Peyer's patch (tissue), 4 donors: ENCODE measurements at places on chromosomes 2 and 18. TPM values are rescaled to one million over a fixed set of nuclear protein-coding genes. Genes with fewer than 3 reads are reported as not detected.
A peak's percentile ranks its signal among the peaks of the same experiment; 100 is the strongest.

DNA sequence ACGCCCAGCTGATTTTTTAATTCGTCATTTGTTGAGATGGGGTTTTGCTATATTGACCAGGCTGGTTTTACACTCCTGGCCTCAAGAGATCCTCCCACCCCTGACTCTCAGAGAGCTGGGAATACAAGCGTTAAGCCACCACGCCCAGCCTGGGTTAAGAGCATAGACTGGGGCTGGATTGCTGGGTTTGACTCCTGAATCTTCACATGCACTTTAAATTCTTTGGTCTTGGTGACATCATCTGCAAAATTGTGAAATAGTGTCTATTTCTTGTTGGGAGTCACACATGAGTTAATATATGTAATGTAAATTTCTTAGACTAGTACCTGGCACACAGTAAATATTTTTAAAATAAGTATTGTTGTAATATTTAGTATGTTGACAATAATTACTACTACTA, 257.4 kb downstream of the DOK6 start:
- DNase-seq = no peak
- H3K4me1 ChIP-seq = no peaks in the 10 kb centered on the region
- H3K4me3 ChIP-seq = no peak overlapping the region
- H3K27me3 ChIP-seq = no peaks in the 10 kb centered on the region

DNA sequence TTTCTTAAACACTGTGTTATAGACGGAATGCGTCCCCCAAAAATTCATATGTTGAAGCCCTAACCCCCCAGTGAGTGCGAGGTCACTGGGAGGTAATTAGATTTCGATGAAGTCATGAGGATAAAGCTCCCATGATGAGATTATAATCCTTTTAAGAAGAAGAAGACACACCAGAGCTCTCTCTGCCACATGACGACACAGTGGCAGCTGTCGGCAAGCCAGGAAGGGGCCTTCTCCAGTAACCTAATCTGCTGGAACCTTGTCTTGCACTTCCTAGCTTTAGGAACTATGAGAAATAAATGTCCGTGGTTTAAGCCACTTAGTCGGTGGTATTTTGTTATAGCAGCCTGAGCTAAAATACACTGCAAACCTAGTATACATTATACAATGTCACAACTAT, 12.3 kb downstream of the TMEM237 start:
- peaks cover 8% of the 10 kb centered on the region for H3K36me3 ChIP-seq
- no peaks in the 10 kb centered on the region for H3K27me3 ChIP-seq
- no peak overlapping the region for H3K4me3 ChIP-seq
- DNase-seq = no peak
- no peaks in the 10 kb centered on the region for H3K4me1 ChIP-seq
- no peak overlapping the region for H3K27ac ChIP-seq

- DNase-seq = no peak
- H3K4me1 ChIP-seq = no peaks in the 10 kb centered on the region
- no peaks in the 10 kb centered on the region for H3K27me3 ChIP-seq
- H3K4me3 ChIP-seq = no peak overlapping the region
Observed at GRCh38 chr2:23681356-23682140, 245.4 kb downstream of the ATAD2B start.

DNA sequence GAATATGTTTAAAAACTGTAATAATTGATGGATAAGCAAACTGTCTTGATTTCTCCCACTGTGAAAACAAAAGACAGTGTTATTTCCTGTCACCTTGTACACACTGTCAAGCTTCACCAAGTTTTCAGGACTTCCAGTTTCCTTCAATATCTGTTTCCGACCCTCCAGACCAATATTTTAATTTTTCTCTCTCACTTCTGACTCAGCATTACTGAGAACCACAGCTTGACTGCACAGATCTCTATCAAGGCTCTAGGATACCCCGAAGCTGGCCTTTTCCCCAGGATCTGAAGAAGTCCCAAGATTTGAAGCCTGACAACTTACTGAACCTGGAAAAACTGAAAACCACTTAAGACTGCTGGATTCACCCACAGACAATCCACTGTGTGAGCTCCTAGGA, 13.2 kb upstream of the SULT1C3 start:
- no peak overlapping the region for H3K27ac ChIP-seq
- H3K4me1 ChIP-seq = no peaks in the 10 kb centered on the region
- no peak for DNase-seq
- no peaks in the 10 kb centered on the region for H3K27me3 ChIP-seq

DNA sequence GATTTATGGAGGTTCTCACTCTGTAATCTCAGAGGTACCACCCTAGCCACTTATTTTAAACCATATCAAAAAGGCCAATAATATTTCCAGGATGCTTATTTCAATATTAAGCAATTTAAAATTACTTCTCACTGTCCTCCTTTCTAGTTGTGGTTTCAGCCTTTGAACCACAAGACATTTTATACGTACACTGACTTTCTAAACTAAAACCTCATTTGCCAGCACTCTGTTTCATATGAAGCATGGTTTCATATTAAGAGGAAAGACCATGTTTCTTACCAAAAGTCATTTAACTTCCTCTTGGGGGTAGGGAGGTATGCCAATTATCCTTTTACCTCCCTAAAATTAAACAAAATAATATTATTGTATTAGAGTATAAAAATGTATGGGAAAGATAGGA, 399.8 kb downstream of the CDH7 start:
- no peaks in the 10 kb centered on the region for H3K36me3 ChIP-seq
- no peak overlapping the region for H3K27ac ChIP-seq
- DNase-seq = no peak
- no peak overlapping the region for H3K4me3 ChIP-seq
- no peaks in the 10 kb centered on the region for H3K4me1 ChIP-seq

DNA sequence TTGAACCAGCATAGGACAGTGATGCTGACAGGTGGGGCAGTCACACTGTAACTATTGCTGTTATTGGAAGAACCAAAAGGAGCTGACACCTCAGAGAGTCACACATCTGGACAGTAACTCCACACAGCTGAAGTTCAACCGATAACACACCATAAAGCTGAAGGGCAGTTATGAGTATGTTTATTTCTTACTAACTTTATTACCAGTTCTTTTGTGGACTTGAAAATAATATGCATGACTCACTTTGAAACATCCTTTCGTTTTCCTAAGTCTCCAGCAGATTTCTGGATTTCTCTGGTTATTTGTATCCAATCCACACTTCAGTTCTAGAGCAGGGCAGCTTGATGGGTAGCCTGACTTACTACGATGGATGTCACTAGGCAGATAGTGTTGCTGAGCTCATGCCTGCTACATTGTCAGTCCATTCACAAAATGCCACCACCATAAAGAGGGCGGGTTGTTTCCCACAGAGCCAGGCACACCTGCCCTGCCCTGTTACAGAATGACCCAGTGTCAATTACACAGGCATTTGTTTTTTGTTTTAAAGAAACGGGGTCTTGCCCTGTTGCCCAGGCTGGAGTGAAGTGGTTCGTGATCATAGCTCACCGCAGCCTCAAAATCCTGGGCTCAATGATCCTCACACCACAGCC, 8.4 kb upstream of the AGBL5 start:
- H3K27ac ChIP-seq = no peak overlapping the region
- peak; percentile 31 for DNase-seq
- H3K4me1 ChIP-seq = no peaks in the 10 kb centered on the region
- H3K27me3 ChIP-seq = no peaks in the 10 kb centered on the region
- H3K36me3 ChIP-seq = no peaks in the 10 kb centered on the region

DNA sequence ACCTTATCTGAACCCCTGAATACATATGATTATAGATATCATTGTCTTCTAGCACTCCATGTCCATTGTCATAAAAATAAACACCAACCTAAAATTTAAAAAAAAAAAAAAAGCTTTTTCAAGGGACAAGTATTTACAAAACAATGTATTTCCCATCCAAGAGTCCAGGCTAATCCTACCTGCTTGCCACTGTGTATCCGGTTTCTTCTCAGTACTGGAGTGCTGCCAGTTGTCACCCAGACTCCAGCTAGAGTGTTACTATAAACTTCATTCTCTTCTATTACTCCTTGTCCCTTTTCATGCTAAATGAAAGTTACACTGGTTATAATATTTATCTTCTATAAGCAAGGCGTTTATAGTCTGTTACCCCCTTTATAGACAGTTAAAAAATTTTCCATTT, 35.8 kb downstream of the MSH6 start:
- no peaks in the 10 kb centered on the region for H3K4me1 ChIP-seq
- DNase-seq = no peak
- no peaks in the 10 kb centered on the region for H3K27me3 ChIP-seq

- DNase-seq = no peak
- H3K36me3 ChIP-seq = no peaks in the 10 kb centered on the region
- H3K4me1 ChIP-seq = no peaks in the 10 kb centered on the region
- H3K27me3 ChIP-seq = no peaks in the 10 kb centered on the region
- no peak overlapping the region for H3K27ac ChIP-seq
- no peak overlapping the region for H3K4me3 ChIP-seq
Observed at GRCh38 chr18:33010149-33010548, 237.3 kb upstream of the KLHL14 start.

DNA sequence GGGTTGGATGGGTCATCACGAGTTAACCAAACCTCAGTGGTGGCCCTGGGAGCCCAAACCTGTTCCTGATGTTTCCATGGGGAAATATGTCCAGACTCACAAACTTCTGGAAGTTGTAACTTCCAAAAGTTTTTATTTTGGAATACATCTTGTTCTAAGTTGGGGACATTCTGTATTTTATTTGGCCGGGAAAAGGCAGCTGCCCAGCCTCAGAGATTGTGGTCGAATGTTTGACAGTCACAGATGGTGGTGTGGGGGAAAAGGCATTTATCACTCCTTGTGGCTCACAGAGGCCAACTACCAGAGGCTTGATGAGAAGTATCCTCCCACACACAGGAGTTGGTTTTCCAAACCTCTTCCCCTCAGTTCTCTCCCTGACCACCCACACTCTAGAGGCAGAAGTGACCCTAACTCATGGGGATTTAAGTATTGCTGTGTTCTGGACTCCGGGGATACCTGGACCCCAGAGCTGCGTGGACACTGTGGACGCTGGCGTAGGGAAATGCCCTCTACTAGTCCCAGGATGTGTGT, 124.7 kb upstream of the PPP1CB start:
- no peak for DNase-seq
- no peak overlapping the region for H3K4me3 ChIP-seq
- H3K4me1 ChIP-seq = peaks cover 5% of the 10 kb centered on the region

GRCh38 chr2:126649101-126649500, 6.9 kb upstream of the GYPC start:
- no peaks in the 10 kb centered on the region for H3K36me3 ChIP-seq
- H3K27ac ChIP-seq = no peak overlapping the region
- no peak overlapping the region for H3K4me3 ChIP-seq
- no peak for DNase-seq
- no peaks in the 10 kb centered on the region for H3K4me1 ChIP-seq

DNA sequence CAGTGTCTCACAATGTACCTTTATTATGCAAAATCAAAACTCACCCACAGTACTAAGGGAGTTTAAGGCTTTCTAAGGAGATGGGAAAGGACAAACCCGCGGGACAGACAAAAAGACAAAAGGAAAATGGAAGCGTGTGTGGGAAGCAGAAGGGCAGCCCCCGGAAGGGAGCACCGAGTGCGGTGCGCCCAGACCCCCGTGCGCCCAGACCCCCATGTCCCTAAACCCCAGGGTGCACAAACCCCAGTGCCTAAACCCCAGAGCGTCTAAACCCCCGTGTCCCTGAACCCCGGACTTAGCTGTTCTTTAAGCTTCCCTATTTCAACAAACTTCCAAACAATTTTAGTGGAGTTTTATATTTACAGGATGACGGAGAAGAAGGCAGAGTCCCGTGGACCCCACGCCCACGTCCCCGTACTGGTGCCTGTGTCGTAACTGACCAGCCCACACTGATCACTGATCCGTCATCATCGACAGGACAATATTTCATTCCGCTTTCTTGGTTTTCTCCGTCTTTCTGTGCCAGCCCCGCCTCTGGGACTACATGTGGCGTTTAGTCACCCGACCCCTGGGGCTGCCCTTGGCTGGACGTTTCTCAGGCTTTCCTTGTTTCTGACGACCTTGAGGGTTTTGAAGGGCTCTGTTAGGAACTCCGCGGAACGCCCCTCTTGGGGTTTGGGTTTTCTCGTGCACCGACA, 76.9 kb downstream of the RTP5 start:
- no peaks in the 10 kb centered on the region for H3K36me3 ChIP-seq
- no peak overlapping the region for H3K4me3 ChIP-seq
- H3K4me1 ChIP-seq = peaks cover 8% of the 10 kb centered on the region

DNA sequence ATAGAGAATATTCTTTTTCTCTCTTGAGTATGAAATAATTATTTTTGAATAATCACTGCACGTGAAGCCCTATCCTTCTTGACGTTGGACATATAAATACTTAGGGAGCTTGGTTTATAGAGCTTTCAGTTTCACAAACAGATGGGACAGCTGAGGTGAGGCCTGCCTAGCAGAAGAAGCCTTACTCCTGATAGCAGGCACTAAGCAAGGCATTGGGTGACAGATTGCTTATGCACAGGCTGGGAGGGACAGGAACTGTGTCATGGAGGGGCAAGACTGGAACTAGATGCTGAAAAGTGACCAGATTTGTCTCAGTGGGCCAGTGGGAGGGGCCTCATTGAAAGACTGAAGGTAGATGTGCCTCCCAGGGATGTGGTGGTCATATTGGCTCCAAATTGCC, 220.8 kb downstream of the NEDD4L start:
- H3K4me3 ChIP-seq = no peak overlapping the region
- no peak for DNase-seq
- no peaks in the 10 kb centered on the region for H3K27me3 ChIP-seq
- no peaks in the 10 kb centered on the region for H3K36me3 ChIP-seq
- peaks cover 6% of the 10 kb centered on the region for H3K4me1 ChIP-seq

- no peaks in the 10 kb centered on the region for H3K36me3 ChIP-seq
- no peak overlapping the region for H3K4me3 ChIP-seq
Observed at GRCh38 chr2:230904856-230905447, 20.1 kb downstream of the GPR55 start.

GRCh38 chr2:223649554-223650533, 47.7 kb upstream of the SCG2 start:
- no peaks in the 10 kb centered on the region for H3K4me1 ChIP-seq
- no peak overlapping the region for H3K27ac ChIP-seq
- H3K27me3 ChIP-seq = no peaks in the 10 kb centered on the region
- H3K36me3 ChIP-seq = no peaks in the 10 kb centered on the region

The RASGRP3 gene
- total RNA-seq = 12.7 TPM

The SLC9A4 gene
- not detected for total RNA-seq

The ZNF532 gene
- total RNA-seq = 11.7 TPM

The TUBB8B gene
- total RNA-seq = not detected

The PRKAG3 gene
- not detected for total RNA-seq

The CPLX4 gene
- not detected for total RNA-seq

The NEB gene
- total RNA-seq = 2.7 TPM
